Left cardiac atrium (tissue), 4 donors: ENCODE measurements at places on chromosomes 5 and 9. TPM values are rescaled to one million over a fixed set of nuclear protein-coding genes. Genes with fewer than 3 reads are reported as not detected.

DNA sequence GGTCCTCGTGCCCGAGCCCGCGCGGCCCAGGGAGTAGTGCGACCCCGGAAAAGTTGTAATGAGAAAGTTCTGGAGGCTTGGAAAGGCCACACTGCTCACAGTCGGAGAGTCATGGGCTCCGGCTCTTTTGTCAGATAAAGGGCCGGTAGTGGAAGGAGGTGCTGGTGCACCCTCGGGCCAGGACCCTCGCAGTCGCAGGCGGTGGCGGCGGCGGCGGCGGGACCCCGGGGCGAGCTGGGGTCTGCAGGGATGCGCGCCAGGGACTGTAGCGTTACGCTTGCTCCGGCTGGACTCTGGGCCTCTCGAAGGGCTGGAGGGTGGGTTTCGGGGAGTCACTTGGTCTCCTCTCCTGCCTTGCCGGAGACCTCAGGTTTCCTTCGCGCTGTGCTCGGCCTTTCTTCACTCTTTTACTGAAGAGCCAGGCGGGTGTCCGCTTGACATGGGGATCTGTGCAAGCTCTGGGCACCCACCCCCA lies 1.5 kb downstream of the RORB start:
- DNase-seq: no peak

DNA sequence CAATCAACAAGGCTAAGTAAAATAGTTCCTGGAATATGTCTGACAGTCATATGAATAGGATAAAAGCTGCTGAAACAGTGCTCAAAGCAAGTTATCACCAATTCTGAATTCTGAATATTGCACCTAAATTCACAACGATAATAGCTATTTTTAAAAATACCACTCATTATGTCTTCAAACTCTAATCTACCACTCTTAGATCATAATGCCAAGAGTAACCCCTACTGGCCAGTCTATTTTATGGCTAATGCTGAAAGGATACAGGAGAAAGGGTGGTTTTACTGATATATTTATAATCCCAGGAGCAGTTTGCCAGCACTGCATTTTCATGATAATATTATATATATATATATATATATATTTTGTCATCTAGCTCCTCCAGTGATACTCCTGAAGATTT lies 232.8 kb downstream of the PDE4D start:
- no peak for DNase-seq

- no peak for DNase-seq
These were observed 483 bp upstream of the DAB2IP start for GRCh38 chr9:121651008-121651294.

Gene ELOVL7
- total RNA-seq: 1.4 TPM

DNA sequence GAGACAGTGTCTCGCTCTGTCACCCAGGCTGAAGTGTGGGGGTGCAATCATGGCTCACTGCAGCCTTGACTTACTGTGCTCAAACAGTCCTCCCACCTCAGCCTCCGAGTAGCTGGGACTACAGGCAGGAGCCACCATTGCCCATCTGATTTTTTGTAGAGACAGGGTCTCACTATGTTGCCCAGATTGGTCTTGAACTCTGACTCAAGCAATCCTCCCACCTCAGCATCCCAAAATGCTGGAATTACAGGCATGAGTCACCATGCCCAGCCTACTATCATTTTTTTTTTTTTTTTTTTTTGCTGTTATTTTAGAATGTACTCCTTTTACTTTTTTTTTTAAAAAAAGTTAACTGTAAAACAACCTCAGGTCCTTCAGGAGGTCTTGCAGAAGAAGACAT lies 449.0 kb downstream of the CCDC171 start:
- DNase-seq: no peak

Gene GAPT
- total RNA-seq: 0.68 TPM

DNA sequence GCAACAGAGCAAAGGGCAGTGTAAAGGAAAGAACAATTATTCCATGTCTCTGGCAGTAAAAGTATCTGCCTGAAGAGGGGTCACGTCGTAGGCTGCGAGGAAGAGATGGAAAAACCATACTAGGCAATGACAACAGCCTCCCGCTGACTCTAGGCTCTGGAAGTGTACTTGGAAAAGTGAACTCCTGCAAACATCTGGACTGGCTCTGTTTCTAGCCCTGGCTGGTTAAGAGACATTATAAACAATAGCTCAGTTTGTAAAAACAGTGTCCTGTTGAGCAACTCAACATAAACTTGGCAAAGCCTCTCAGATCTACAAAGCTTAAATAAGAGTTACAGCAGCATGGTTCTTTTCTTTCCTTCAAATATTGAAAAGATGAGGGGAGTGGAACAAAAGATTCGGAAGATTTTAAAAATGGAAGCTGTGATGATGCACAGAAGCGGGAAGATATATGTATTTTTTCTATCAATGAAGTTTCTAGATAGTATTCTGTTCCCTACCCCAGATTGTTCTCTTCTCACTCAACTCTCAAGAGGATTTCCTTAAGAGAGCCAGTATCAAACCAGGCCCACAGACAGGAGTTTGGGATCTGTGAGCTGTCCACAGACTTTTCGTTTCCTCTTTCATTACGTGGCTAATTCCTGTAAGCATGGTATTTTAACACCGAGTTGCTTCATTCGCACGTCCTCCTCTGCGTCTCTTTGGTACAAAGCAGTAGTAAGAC lies 79.4 kb downstream of the SPTLC1 start:
- DNase-seq: peak; percentile 31

Gene ZNF618
- total RNA-seq: 4.0 TPM
